ENCODE measurements at places on chromosomes 5 and 9.

GRCh38 chr9:126317513-126317912, 9.1 kb upstream of the MVB12B start:
- DNase-seq, result peak; percentile 21

GRCh38 chr5:10625700-10626472, 62.0 kb downstream of the ANKRD33B start:
- no peak for DNase-seq

- DNase-seq, result peak; percentile 51
Measured at GRCh38 chr9:124381170-124381945, 33.9 kb downstream of the PSMB7 start.

- no peak for DNase-seq
Measured at GRCh38 chr5:138470322-138471051, 5.2 kb downstream of the EGR1 start.

GRCh38 chr5:134784946-134785620, 26.5 kb downstream of the DDX46 start:
- DNase-seq, result no peak

DNA sequence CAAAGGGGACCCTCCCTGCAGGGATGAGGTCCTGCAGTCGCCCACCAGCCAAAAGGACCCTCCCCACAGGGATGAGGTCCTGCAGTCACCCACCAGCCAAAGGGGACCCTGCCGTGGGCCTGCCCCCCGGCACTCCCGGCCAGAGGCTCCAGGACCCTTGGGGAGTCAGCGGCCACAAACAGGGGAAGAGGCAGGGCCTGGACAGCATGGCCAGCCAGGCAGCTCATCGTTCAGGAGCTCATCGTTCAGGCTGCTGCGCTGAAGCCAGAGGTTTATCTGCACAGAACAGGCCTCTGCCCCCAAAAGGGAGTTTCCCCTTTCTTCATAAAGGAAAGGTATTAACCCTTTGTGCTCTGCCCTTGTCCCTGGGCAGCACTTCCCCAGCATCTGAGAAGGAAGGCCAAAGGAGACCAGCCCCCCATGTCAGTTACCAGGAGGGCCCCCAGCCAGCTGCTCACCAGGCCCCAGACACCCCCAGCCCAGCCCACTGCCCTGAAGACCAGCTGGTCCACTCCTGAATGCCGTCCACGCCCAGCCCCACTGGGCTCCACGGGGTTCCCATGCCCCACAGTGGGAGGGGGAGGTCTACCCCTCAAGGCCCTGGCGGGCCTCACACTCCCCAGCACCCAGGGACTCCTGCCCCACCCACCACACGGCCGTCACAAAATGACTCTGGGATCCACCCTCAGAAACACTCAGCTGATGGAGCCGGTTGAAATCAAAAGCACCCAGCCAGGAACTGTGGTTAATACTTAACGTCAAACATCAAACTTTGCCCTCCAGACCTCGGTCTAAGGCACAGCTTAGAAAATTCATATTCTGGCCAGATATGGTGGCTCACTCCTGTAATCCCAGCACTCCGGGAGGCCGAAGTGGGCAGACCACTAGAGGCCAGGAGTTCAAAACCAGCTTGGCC, 6.3 kb downstream of the SLC12A7 start:
- no peak for DNase-seq

GRCh38 chr9:112502175-112502946, 15.7 kb downstream of the KIAA1958 start:
- no peak for DNase-seq

GRCh38 chr5:111945535-111945934, 188.5 kb upstream of the NREP start:
- peak; percentile 82 for DNase-seq

GRCh38 chr5:150184990-150185912, 4.6 kb upstream of the SLC6A7 start:
- no peak for DNase-seq

DNA sequence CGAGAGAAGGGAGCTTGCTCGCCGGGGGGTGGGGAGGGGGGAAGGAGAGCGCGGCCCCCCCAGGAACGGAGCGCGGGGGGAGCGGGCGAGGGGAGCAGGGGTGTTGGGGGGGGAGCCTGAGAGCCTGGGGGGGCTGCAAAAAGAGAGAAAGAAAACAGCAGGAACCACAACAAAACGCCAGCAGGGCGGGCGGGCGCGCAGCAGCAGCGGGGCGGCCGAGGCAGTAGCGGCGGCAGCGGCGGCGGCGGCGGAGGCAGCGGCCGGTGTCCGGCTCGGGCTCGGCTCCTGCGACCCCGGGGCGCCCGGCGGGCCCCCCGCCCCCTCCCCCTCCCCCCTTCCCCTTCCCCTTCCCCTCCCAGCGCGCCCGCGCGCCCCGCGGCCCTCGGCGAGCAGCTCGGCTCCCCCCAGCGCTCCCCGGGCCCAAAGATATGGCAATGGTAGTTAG, 1.6 kb downstream of the NR2F1 start:
- DNase-seq, result no peak

DNA sequence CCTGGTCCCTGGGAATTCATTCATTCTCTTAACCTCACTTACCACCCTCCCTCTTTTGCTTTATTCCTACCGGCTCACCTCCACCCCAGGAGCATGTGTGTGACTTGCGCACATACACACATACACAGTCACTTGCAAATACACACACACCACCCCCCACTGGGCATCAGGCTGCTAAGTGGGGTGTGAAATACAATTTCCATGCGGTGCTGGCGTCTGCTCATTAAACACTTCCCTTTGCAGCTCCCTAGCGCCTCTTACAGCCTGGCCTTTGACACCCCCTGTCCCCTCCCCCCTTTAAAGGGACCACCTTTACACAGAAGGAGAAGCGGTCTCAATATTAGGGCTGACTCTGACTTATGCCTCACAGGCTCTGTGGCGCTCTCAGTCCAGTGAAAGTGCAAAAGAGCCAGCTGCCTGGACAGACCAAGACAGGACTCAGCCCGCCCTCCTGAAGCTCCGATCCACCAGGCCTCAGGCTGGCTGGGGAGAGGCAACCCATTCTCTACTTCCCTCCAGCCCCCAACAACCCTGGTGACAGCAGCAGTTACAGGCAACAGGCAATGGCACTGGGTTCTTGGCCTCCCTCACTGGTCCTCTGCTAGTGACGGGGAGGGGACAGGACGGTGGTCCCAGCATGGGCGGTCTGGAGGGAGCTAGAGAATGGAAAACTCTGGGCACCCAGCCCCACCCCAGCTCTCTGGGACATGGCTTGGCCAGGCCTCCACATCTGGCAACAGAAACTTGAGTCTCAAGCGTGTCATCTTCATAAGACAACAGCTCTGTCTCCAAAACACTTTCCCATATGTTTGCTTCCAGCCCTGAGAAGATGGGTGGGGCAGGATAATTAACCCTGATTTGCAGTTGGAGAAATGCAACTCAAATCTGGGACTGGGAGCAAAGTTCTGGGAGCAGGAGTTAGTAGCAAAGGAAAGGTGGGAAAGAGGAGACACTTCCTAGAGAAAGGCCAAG, 12.0 kb downstream of the ENHO start:
- no peak for DNase-seq

- peak; percentile 39 for DNase-seq
Measured at GRCh38 chr9:127809540-127810377, 7.1 kb downstream of the FPGS start.

DNA sequence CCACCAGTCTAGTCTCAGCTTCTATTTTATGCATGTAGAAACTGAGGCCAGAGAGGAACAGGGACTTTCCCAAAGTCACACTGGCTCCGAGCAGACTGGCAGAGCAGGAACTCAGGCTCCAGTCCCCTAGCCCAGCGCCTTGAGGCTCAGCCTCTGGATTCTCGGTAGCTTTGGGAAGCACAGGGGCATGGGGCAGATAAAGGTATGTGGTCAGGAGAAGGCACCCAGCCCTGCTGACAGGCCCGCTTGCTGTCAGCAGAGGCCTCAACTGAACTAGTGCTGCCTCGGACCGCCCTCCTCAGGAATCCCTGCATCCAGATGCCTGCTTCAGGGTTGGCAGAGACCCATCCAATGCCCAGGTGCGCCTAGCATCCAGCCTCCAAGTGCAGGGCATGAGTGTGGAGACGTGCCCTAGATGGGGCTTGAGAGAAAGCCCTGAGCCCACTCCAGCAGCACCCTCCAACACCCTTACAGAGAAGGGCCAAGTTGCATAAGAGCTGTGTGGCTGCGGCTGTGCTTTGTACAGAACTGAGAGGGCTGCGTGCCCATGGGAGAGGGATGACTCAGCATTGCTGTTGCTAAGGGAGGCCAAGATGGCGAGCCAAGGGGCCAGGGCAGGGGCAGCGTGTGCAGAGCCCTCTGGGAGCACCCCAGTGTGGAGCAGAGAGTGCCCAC, 168.6 kb downstream of the MACROH2A1 start:
- DNase-seq, result peak; percentile 65

DNA sequence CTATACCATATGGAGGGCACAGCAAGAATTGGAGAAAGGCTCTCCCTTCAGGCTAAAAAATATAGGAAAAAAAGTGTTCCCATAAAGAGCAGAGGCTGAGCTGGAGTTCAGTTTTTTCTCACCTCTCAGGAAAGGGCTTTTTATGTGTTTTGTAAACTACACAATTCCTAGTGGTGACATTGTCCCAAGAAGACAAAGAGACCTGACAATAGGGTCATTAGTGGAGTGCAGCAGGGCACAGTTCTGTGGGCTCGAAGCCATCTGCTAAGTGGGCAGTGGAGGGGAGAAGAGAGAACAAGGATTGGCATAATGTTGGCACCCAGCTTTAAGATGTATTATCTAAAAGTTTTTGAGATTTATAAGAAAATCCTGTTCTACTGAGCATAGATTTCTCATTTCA, 162.5 kb downstream of the HCN1 start:
- no peak for DNase-seq

GRCh38 chr5:6784481-6784880, 71.2 kb downstream of the TENT4A start:
- no peak for DNase-seq

DNA sequence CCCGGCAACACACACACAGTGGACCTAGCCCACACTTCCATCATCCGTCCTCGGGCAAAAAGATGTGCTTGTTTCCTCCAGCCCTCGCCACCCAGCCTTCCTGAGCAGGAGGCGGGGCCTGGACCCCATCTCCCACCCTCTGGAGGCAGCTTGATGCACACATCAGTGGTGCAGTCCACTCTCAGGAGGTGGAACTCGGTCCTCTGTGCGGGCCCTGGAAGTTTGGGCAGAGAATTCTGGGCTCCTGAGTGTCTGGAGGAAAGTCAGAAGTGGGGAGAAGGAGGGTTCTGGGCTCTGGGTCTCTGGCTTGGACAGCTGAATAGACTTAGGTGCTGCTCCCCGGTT, 54.0 kb upstream of the NEURL1B start:
- DNase-seq, result no peak

DNA sequence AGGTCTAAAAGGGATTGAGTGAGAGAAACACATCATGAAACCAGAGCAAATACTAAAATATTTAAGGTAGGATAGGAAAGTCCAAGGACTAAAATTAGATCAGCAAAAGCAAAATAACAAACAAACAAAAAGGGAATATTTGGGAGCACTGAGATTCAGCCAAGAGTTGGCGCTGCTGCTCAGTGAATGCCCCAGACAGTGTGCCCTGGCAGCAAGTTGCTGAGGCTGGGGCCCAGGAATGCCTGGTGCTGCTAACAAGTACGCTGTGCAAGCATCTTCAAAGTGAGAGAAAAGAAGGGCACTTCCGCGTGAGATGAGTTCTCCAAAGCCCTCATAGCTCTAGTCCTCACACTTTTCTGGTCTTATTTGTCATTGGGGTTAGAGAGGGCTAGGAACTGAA, 603.3 kb downstream of the EFNA5 start:
- DNase-seq, result peak; percentile 35

DNA sequence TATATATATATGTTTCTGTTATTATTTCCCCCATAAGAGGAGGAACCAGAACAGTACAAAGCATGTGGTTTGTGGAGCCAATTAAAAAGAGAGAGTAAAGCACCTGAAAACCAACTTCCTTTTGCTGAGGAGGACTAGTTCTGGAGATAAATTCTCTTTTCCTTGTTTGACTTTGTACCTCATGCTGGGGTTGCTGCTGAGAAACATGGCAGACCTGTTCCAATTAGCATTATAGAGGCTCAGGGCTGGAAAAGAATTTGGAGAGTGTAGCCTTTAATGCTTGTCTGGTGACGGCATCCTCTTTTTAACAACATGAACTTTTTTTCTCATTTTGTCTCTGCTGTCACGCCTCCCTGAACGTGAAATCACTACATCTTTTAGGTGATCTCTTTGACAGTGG, 32.8 kb upstream of the NMUR2 start:
- DNase-seq, result no peak

DNA sequence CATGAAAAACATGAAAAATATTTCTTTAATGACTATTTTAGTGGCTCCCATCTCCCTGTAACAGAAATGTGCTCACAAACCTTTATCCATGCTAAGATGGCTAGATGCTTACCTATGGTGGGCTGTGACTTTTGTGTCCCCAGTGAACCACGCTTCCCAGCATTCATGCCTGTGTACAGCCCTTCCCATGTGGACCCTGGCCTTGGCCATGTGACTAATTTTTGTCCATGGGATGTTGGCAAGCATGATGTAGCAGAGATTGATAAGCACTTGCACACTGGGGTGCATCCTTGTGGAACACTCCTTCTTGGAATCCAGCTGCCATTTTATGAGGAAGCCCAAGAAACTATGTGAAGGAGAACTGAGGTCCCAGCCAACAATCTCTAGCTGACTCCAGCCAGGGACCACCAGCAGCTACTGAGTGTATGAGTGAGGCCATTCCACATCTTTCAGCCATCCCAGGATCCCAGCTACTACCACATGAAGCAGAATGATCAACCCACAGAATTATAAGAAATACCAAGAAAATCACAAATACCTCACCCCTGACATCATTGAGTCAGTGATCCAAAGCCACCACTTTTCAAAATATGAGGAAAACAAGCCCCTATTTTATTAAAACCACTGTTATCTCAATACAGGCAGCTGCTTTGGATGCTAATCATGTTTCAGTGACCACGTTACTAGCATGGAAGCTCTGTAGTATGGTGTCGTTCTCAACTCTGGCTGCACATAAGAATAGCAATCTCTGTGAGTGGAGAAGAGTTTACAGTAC, 16.1 kb upstream of the RAI14 start:
- DNase-seq, result peak; percentile 96

- peak; percentile 18 for DNase-seq
Measured at GRCh38 chr5:56814361-56814962, 887 bp upstream of the MAP3K1 start.

- peak; percentile 99 for DNase-seq
Measured at GRCh38 chr9:113593682-113594281, 130.3 kb downstream of the RGS3 start.

- no peak for DNase-seq
Measured at GRCh38 chr5:66850354-66851075, 254.3 kb downstream of the MAST4 start.

- DNase-seq, result no peak
Measured at GRCh38 chr5:57082441-57083067, 91.3 kb upstream of the GPBP1 start.
